ENCODE measurements at places on chromosomes 2 and 18.
A peak's percentile ranks its signal among the peaks of the same experiment; 100 is the strongest.

DNA sequence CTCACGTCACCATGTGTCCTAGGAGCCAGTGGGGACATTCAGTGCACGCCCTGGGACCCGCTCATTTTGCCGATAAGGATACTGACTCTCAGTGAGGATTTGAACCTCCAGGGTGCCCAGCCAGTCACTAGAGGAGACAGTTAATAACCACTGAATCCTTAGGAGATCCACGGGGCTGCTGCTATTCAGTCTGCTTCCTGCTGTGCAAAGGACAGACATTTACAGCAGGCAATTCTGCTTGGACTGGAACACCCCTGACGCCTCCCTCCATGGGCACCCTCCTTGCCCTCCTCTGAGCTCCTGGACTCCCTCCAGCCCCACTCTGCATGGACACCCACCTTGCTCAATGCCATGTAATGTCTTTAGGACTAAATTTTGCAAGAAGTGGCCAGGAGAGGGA lies 265.5 kb downstream of the EIPR1 start:
- DNase-seq = no peak

DNA sequence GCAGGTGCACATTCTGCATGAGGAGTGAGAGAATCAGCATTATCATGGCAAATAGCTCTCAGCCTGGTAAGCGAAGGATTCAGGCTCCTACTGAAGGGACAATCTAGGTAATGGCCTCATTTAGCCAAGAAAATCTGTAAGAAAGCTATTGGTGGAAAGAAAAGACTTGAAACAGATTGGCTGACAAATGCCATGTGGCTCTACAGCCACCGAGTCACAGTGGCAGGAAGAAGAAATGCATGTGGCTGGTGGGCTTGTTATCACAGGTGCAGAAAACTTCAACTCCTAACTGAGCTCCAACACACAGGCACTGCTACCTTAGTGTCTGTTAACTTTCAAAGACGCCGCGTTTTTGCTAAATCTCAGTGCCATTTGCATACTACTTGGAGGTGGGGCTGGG lies 60.6 kb upstream of the REV1 start:
- DNase-seq = no peak

GRCh38 chr2:100403722-100404121 lies 13.7 kb downstream of the CHST10 start:
- DNase-seq = no peak

GRCh38 chr2:240397924-240398645 lies 37.4 kb upstream of the GPC1 start:
- DNase-seq = peak; percentile 47

- DNase-seq = no peak
Measured at GRCh38 chr18:10162340-10162739, 248.5 kb downstream of the VAPA start.

GRCh38 chr18:63002305-63002704 lies 287.0 kb downstream of the PHLPP1 start:
- no peak for DNase-seq

GRCh38 chr2:124875627-124876244 lies 850.6 kb downstream of the CNTNAP5 start:
- DNase-seq = no peak

GRCh38 chr2:8004250-8004681 lies 677.6 kb upstream of the ID2 start:
- DNase-seq = peak; percentile 91

DNA sequence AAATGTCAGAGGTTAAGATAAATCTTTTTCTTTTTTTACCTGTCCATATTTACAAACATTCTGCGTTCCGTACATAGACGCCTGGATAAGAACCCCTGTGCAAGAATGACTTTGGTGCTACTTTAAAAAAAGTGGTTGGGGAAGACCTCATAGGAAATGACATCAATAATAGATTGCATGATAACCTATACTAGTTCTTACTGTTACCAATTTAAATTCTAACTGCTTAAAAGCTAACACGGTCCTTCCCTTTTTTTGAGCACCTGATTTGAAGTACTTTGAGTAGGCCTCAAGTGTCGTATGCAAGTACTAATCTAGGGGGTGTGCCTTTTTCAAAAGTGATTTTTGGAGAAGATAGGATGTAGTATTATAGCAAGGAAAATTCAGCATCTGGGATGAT lies 2.1 kb downstream of the SLC39A10 start:
- DNase-seq = no peak

- no peak for DNase-seq
Measured at GRCh38 chr2:5394223-5394622, 298.0 kb upstream of the SOX11 start.

DNA sequence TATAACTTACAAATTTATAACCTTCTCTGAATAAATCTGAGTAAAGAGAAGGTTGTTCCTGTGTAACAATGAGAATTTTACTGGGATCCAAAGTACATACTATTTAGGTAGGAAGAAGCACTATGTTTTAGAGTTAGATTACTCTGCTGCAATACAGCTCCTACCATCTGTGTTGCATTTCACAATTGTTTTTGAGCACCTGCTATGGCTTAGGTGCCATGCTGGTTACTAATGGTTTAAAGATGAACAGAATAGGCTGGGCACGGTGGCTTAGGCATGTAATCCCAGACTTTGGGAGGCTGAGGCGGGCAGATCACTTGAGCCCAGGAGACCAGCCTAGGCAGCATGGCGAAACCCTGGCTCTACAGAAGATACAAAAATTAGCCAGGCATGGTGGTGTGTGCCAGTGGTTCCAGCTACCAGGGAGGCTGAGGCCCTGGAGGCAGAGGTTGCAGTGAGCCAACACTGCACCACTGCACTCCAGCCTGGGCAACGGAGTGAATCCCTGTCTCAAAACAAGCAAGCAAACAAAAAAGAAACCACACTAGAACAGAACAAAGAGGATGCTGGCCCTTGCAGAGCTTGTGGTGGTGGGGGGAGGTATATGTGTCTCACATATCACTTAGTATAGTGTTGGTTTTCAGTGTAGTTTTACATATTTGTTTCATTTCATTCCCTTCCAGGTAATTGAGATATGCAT lies 56.7 kb downstream of the SPTBN1 start:
- no peak for DNase-seq

DNA sequence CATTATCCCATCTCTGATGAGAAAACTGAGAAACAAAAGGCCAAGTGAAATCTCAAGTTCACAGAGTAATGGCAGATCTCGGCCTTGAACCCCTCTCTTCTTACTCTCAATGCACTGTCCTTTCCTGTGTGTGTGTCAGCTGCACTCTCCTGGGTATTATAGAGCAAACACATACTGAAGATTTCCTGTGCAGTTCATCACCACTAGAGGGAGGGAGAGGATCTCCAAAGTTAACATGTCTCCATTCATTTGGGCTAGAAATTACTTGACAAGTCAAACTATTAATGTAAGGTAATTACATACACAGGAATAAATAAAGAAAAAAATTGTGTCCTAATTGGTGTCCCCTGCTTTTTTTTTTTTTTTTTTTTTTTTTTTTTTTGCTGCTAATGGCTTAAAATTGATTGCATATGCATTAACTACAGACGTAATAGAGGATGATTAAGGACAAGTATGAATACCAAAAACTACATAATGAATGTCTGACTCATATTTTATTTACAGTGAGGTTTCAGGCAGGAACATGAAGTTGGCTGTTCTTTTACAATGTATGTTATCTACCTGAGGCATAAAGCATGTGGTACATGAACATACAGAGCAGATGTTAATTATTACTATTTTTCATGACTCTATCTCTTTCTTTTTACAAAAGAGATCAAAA lies 269.2 kb downstream of the NYAP2 start:
- DNase-seq = peak; percentile 73

GRCh38 chr2:191019376-191019775 lies 5.4 kb upstream of the STAT1 start:
- DNase-seq = no peak

GRCh38 chr2:58557176-58557575 lies 316.1 kb upstream of the FANCL start:
- DNase-seq = no peak

DNA sequence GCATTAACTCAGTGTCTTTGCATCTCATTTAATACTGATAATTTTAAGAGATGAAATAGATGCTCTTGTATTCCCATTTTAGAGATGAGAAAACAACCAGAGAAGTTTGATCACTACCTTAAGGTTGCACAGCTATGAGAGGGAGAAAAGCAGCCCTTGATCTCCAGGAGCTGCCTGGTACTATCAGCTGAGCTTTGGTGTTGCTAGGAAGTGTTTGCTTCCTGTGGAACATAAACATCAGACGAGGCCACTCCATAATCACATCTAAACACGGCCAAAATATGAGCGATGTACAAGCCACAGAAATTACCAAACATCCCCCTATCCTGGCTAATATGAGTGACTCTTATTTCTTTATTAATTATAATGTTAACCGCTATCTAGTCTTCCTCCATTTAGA lies 620 bp upstream of the WDFY1 start:
- no peak for DNase-seq

DNA sequence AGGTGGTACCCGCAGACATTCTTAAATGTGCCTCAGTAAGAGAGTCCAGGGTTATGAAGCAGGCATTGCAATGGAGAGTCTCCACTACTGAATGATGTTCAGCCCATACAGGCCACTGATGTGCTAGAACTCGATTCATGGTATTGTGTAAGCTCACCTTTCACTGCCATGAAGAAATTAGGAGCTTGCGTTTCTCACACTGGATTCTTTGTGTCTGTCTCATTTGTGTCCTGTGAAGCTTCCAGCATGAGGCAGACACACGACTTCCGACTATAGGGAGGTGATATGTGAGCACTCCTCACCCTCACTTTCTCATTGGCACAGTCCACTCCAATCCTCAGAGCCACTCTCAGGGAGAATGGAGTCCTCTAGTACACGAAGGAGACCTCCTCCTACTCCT lies 677.4 kb upstream of the RAB6C start:
- DNase-seq = no peak

- no peak for DNase-seq
Measured at GRCh38 chr2:25354116-25354515, 12.4 kb upstream of the DNMT3A start.

DNA sequence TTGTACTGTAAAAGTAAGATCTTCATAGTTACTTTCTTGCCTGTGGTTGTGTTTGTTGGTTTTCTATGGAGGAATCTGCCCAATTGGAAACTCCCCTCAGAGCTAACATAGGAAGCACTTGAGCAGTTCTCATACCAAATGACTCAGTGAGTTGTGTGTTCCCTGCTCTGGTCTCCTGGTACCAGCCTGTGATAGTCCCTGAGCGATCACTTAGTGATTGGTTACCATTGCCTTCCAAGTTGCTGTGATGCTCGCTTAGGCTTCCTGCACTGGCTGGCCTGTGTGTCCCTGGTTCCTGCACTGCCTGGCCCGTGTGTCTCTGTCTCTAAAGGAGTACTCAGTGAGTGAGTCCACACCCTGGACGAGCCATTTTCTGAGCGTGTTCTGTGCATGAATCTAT lies 133.0 kb downstream of the MAP4K4 start:
- peak; percentile 97 for DNase-seq

GRCh38 chr2:18889565-18890332 lies 300.4 kb upstream of the NT5C1B start:
- DNase-seq = no peak

- DNase-seq = no peak
Measured at GRCh38 chr2:208793434-208793833, 386.8 kb downstream of the PTH2R start.

GRCh38 chr2:101479810-101480209 lies 4.9 kb upstream of the RFX8 start:
- no peak for DNase-seq

DNA sequence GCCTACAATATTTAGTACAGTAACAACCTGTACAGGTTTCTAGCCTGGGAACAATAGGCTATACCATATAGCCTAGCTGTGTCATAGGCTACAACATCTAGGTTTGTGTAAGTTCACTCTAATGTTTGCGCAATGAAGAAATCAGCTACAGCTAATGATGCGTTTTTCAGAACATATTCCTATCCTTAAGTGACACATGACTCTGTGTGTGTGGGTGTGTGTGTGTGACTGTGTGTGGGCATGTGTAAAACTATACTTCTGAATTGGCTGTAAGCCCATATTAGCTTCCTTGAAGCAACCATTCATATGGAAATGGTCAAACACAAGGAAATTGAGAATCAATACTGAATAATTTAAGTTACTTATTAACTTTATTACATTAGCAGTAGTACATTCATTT lies 120.8 kb upstream of the SULT1C3 start:
- DNase-seq = no peak

GRCh38 chr2:31078579-31079105 lies 59.6 kb downstream of the GALNT14 start:
- no peak for DNase-seq

GRCh38 chr18:35352778-35353177 lies 8.6 kb upstream of the ZNF24 start:
- no peak for DNase-seq

DNA sequence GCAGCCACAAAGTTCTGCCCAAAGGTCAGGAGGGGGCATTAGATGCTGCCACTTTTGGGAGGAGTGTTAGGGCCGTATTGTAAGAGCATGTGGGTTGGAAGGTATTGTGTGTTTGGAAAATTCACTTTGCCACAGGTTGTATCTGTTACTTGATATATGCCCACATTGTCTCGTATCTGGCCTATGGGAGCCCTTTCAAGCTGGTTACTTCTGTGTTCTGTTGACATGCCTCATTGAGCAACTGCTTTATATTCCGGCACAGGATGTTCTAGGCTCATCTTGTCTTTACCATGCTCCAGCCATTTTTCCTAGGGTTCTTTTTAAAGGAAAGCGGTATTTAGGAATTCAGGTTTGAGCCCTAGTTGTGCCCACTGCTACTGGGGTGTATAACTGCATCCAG lies 6.0 kb downstream of the ADNP2 start:
- DNase-seq = no peak

DNA sequence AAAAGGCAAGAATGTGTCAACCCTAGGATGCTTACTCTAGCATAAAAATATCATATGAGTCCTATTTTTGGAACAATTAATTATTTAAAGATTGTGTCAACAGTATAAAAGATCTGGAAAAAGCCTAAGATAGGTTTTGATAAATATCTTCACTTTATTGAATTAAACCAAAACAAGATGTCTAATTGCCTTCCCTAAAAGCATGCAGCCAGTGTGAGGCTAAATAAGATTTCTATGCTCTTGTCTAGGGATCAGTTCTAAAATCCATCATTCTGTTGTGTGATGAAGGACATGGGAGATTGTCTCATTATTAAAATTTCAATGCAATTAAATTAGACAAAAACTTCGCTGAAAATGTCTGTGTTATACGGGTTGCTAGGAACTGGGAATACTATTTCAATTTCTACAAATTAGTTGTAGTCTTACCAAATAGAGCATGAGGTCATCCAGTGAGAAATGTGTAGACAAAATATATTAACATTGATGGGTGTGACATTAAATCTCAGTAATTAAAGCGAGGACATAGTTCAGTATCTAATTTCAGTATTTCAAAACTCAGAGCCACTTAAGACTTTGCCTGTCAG lies 535.6 kb upstream of the FSIP2 start:
- DNase-seq = no peak

GRCh38 chr2:80328159-80328571 lies 23.6 kb upstream of the LRRTM1 start:
- no peak for DNase-seq

- peak; percentile 36 for DNase-seq
Measured at GRCh38 chr18:55588870-55589595, 1.0 kb upstream of the TCF4 start.

GRCh38 chr18:33161131-33161530 lies 279.4 kb downstream of the CCDC178 start:
- DNase-seq = no peak

GRCh38 chr18:77645170-77645872 lies 395.7 kb downstream of the GALR1 start:
- no peak for DNase-seq

GRCh38 chr2:31704561-31705212 lies 123.9 kb upstream of the SRD5A2 start:
- no peak for DNase-seq
